Inflammatory macrophage treated with lipopolysaccharide for 1 hour (primary cell): ENCODE measurements at places on chromosomes 7 and 10.
A peak's percentile ranks its signal among the peaks of the same experiment; 100 is the strongest.

DNA sequence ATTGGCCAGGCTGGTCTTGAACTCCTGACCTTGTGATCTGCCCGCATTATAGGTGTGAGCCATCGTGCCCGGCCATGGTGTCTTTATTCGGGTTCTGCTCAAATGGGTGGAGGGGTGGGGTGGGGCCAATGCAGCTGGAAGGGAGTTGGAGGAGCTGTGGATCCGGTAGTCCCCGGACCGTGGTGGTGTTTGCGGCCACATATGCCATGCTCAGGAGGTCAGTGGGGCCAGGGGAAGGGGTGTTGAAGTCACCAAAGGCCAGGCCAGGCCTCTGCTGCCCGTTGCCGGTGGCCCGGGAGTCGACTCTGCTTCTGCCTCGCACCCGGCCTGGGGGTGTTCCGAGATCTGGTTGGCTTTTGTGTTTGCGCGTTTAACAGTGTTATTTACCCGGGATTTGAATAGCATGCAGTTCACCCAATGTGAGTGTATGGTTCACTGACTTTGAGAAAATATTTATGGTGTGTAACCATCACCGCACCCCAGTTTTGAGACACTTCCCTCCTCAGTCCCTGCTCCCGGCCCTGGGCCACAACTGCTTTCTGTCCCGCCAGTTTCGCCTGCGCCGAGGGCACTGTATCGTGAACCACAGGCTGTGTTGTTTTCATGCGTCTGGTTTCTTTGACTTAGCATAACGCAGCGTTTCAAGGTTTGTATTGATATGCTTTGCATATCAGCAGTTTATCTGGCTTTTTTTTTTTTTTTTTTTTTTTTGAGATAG lies 10.7 kb downstream of the INPP5A start:
- DNase-seq, result no peak

GRCh38 chr10:77415313-77415960 lies 222.2 kb downstream of the KCNMA1 start:
- DNase-seq, result no peak

- peak; percentile 82 for DNase-seq
Observed at GRCh38 chr10:110392868-110393740, 88.4 kb upstream of the SMNDC1 start.

DNA sequence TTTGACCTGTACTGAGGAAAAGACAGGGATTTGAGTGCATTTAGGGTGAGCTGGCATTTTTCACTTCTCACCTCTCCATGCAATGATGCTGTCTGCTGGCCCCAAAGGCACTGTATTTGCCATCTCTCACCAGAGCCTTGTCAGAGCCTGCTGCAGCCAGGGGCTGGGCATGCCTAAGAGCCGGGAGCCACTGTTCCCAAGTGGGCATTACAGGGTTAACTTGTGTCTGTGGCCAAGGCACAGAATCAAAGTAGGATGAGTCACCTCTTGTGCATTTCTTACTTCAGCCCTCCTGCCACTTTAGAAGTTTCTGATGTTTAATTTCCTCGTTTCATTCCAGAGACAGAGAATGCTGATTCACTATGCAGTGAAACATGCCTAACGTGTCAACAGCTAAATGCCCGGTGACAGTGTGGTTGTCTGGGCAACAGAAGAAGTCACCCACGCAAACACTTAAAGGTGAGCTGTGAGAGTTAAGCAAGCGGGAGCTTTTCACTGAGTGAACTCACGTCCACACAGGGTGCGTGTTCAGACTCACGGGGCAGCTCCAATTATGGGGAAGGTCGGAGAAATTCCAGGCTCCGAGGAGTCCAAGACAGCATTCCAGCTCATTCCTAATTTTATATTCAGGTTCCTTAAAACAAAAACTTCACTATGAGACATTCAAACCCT lies 57.1 kb upstream of the IGFBP3 start:
- no peak for DNase-seq

- DNase-seq, result no peak
Observed at GRCh38 chr7:55363386-55364170, 1.6 kb upstream of the LANCL2 start.

DNA sequence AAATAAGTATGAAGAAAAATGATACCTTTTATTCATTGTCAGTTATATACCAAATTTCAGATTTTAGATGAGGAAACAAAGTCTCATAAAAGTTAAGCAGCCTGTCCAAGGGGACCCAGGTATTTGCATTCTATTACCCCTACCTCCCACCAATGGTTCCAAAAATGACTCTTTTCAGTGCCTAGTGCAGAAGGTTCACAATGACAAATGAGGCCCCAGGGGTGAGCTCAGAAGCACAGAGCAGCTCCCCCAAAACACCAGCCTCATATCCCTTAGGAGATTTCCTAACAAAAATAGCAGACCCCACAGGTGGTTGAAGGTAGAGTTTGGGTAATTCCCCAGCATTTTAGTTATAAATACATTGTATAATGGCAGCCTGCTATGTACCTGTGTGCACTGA lies 168.6 kb downstream of the REEP3 start:
- DNase-seq, result no peak

DNA sequence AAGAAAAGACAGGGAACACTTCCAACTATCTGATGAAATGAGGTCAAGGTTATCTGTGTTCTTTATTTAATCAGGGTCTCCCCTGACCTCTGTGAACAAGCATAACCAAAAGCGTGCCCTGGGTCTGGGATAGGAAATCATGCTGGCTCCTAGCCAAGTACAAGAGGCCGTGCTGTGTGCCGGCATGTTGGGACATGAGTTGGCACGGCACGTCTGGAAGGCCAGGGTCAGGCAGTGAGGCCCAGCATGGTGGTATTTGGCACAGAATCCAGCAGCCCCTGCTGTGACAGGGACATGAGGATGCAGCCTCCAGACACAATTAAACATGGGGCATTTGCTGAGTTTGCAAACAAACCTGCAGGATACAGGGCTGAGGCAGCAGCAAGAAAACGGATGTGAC lies 320.4 kb downstream of the PLXNA4 start:
- no peak for DNase-seq

DNA sequence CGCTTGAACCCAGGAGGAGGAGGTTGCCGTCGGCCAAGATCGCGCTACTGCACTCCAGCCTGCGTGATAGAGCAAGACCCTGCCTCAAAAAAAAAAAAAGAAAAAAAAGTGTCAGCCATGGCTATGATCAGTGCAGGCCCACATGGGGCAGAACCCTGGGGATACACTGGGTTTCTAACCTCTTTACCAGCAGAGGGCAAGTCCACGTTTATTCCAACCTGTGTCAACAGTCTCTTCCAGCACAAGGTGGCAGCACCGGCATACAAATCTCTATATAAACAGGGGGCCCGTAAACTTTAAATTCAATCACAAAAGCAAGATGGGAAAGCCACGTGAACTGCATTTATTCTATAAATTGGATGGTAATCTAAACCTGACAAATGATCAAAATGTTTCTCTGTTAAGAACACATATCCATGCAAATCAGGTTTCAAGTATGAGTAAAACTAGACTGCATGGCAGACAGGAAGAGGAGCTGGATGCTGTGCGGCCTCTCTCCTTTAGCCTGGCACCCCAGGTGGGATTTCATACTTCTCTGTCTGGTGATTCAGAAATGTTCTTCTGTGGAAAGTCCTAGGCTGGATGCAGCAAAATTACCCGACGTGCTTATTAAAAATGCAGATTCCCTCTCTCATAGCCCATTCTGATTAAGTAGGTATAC lies 60.0 kb upstream of the STEAP1B start:
- peak; percentile 68 for DNase-seq

DNA sequence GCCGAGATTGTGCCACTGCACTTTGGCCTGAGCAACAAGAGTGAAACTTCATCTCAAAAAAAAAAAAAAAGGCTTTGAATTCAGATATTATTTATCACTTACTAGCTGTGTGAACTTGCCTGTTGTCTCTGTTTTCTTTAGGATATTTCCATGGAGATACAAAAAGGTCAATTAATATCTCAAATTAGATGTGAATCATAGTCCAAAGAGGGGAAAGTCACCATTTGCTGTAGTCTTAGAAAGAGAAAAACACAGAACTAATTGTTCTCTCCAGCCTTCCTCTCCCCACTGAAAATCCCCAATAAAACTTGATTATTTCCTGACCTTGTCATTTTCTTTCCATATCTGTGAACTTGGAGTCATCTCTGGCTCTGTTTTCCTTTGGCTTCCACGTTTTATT lies 21.2 kb downstream of the HEPACAM2 start:
- no peak for DNase-seq

DNA sequence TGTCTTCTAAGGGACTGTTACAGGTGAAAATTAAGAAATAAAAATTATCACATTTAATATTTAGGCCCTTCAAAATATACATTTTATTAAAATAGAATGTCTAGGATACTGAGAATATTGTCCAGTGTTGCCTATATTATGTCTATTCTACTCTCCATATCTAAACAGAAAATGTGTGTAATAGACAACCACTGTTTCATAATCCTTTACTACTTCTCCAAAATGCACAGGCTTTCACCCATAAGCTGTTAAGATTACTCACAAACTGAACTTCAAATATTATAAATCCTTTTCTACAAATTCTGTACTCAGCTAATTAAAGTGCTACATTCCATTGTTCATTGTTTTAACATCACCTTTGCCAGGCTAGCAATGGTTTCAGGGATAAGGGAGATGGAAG lies 56.7 kb upstream of the TFEC start:
- DNase-seq, result peak; percentile 76

DNA sequence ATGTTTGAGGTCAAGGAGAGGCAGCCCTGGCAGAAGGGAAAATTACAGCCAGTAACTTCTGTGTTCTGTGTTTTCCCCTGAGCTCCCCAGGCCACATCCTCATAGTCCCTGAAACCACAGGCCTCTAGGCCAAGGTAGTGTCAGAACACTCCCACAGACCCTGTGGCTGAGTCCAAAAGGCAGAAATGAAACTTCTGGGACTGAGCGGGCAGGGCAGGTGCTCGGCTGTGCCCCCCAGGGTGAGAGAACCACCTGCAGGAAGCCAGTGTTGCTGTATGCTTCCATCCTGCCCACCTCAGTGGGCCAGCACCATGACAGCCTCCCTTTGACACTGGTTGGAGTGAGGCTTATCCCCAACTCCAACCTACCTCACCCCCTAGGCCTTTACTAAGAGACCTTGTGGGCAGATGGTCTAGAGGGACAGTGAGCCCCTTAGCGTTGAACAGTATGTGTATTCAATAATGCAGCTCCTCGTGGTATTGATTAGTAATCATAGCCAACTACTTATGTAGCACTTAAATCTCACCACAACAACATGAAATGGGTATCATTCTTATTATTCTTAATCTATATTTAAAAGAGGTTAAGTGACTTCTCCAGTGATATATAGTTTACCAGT lies 30.3 kb downstream of the PIK3CG start:
- DNase-seq, result peak; percentile 54
